ENCODE measurements at places on chromosomes 5 and 9. TPM values are rescaled to one million over a fixed set of nuclear protein-coding genes. Genes with fewer than 3 reads are reported as not detected.

DNA sequence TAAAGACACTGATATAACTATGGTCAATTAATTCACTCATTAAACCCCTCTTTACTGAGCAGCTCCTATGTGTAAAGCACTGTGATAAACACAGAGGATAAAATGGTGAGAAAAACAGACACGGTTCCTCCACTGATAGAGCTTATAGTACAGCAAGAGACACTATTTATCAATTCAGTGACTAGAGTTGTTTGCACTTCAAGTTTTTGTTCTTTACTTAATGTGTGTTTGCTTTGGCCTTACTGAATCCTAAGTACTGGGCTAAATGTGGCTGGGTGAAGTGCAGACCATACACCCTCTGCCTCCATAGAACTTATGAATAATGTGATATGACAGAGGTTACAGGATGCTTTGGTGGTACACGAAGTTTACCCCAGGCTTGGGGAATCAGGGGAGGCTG is 80.1 kb upstream of the ITGA1 start:
- no peak for DNase-seq

DNA sequence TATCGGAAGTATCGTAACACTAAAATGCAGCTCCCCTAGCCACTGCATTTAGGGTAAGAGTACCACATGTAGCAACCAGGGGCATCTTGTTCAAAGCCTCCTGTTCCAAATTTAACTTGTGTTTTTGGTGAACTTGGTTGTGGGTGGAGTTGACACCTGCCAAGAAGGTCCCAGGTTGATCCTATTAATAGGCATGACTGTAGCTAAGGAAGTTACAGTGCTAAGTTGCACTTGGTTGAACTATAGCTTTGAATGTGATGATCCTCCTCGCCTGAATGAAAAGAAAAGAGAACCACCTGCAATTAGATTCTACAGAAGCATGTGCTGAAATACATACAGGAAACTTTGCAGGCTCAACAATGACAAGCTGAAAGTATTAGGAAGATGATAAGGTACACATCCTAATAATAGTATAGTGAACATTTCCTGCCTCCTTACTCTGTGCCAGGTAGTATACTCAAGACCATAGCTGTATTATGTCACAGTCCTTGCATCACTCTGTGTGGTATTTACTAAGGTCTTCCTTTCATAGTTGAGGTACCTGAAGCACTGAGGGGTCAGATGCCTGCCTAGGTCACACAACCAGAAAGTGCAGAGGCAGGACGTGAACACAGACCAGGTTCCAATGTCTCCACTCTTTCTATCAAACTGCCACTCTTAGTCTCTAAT is 64.5 kb upstream of the PIP5K1B start:
- DNase-seq: no peak

DNA sequence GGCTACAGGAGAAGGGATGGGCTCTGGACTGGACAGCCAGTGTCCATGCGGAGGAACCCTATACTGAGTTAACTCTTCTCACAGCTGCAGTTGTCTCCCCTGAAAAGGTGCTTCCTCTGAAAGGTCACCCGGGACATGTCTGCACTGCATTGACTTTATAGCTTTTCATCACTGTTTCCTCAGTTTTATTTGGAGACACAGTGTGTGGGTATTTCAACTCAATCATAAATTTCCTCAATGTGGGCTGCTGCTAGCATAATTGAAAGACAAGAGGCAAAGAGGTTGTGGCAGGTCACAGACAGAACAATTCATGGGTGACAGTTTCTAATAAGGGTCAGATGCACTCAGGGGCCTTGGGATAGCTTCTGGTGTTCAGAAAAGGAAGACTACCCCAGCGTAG is 336.8 kb downstream of the KDM4C start:
- DNase-seq: no peak

The UBE2R2 gene
- total RNA-seq: 25.7 TPM

The SLC34A1 gene
- 0.10 TPM for total RNA-seq
